ENCODE measurements at places on chromosomes 1 and 21.
A peak's percentile ranks its signal among the peaks of the same experiment; 100 is the strongest.

- DNase-seq: no peak
Observed at GRCh38 chr1:6596886-6597776, 5.5 kb downstream of the KLHL21 start.

GRCh38 chr1:25066731-25067517, 136.8 kb upstream of the RUNX3 start:
- no peak for DNase-seq

DNA sequence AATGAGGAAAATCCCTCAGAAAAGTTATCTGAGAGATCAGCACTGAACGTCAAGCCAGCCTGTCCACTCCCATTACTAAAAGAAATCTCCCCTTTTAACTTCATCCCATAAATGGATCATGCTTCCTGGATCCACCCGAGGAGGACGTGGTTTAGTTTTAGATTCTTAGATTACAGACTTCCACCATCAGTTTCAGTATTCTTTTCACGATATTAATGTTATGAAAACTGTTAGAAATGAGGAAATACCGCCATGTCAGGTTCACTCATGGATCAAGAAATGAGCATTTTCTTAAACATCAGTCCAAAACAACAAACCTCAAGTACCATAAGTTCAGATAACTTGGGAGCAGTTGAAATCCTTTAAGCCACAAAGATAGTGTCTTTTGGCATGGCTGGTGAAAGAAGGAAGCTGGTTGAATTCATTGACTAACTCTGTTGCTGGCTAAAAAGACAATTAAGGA, 49.8 kb downstream of the NFIA start:
- no peak for DNase-seq

DNA sequence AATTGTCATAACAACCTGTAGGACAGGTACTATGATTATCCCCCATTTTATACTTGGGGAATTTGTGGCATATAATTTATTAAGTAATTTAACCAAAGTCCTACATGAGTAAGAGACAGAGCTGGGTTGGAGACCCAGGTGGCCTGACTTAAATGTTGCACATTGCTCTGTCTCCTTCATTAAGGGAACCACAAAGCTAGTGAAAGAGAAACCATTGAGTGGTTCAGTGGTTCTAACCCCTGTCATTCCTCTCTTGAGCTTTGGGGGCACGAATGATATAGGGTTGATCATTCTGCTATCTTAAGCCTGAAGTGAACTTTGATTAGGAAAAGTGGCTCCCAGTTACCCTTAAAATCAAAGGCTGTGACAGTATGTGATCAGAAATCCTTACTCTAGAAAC, 5.3 kb upstream of the MAP3K7CL start:
- peak; percentile 67 for DNase-seq

DNA sequence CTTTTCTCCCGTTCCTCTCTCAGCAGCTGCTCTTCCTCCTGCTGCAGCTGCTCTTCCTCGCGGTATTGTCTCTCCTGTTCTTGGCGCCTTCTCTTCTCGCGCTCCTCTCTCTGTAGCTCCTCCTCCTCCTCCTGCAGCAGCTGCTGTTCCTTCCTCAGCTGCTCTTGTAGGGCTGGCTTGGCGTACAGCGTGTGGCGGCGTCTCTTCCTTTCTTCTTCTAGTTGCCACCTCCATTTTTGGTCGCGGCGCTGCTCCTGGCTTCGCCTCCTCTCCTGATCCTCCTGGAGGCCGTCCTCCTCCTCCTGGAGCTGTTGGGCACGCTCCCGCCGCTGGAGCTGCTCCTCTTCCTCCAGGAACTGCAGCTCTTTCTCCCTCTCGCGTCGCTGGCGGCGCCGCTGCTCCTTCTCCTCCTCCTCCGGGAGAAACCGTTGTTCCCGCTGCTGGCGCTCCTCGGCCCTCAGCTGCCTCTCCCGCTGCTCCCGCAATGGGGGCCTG, 4.8 kb downstream of the TCHH start:
- no peak for DNase-seq

DNA sequence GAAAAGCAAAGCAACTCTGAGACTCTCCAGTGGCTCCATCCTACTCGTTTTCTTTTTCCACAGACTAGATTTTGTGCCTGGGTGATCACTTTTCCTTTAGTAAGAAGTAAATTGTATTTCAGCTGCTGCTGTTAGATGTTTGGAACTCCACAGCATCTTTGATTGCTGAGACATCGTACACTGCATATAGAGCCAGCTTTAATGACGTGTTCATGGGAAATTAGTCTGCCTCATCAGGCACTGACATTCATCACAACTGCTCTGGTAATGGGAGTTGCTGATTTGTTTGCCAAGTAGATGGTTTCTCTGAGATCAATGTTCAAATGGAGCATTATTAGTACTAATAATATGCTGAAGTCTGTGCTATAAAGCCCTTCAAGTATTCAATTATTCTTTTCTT, 573.8 kb upstream of the NR5A2 start:
- no peak for DNase-seq

GRCh38 chr1:74271503-74271902, 36.3 kb downstream of the TNNI3K start:
- no peak for DNase-seq

GRCh38 chr1:93842750-93843500, 36.1 kb downstream of the DNTTIP2 start:
- DNase-seq: no peak

DNA sequence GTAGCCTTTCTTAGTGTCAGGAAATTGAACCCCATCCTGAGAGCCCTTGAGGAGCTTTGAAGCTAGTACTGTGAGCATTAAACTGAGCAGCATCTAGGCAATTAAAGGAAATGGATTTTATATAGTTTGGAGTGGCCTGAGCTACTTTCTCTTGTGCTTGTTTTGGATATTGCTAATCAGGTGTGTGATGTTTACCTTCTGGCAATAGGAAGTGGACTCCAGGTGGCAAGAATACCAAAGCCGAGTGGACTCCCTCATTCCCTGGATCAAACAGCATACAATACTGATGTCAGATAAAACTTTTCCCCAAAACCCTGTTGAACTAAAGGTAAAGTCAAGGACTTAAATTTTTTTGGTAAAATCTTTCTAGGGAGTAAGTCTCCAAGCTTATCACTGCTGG, 79.4 kb downstream of the MACF1 start:
- DNase-seq: no peak

GRCh38 chr1:159483501-159483900, 44.0 kb downstream of the OR10J1 start:
- DNase-seq: no peak

GRCh38 chr1:42730002-42730401, 10.0 kb downstream of the CLDN19 start:
- DNase-seq: no peak

DNA sequence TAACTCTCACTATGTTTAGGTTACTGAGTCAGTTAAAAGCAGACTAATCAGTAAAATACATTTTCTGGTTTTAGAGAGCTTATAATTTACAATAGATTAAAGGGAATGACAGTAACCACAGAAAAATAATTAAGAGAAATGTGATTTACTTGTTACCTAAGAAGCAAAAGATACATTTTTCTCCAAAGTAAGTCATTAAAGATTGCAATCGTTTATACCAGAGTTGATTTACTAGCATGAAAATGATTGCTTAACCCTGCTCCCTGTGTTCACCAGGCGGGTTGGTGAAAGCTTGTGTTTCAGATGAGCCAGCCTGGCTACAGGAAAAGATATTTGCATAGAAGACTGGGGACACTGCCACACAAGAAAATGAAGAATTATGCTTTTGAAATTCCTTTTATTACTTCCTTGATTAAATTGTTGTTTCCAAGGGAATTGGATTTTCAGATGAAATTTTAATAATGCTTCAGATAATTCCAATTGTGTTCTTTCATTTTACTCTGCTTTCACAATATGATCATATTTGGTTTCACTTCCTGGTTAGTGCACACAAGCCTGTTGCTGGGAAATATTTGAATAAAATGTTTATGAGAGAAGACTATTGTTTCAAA, 27.9 kb downstream of the LRRC8B start:
- DNase-seq: no peak

DNA sequence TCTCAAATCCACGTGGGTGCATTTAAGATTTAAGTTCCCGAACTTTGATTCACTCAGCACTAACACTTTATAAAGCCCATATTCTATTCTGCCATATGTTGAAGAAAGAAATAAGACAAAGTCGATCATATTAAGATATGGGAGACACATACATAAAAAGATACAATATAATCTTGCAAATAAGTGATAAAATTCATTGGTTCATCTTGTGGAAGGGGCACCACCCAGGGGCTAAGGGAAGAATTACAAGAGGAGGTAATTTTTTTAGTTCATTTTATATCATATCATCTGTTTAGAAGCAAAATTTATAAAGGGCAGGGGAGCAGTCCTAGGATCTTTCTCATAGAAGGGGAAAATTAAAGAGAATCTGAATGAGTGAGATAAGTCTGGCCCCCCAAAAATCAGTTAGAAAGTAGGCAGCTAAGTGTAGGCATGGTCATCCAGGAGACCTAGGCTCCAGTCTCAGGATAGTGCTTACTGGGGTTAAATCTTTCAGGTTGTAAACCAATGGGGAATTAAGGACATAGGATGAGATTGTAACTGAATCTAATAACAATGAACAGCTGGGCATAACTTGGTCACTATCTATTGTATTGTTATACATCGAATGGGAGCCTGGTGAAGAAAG, 124.2 kb upstream of the L1TD1 start:
- DNase-seq: no peak

- DNase-seq: no peak
Observed at GRCh38 chr1:202568410-202568809, 141.8 kb downstream of the SYT2 start.

Data from GM12864 (cell line).